Endothelial cell of umbilical vein (primary cell): ENCODE measurements at places on chromosomes 7 and 10. TPM values are rescaled to one million over a fixed set of nuclear protein-coding genes. Genes with fewer than 3 reads are reported as not detected.

DNA sequence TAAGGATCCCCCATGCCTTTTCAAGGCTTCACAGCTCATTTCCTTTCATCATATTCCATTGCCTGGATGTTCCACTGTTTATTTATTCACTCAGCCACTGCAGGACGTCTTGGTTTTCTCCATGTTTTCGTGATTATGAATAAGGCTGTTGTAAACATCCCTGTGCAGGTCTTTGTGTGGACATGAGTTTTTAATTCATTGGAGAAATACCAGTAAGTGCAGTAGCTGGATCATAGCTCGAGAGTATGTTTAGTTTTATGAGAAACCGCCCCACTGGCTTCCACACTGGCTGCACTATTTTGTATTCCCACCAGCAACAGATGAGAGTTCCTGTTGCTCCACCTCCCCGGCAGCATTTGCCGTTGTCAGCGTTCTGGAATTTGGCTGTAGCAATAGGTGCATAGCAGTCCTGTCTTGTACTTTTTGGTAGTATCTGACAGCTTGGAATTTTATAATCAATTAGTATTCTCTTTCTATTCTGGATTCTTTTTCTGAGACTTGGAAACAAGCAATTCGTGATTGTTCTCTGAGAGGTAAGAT lies 269.9 kb upstream of the PITRM1 start:
- DNase-seq = no peak

DNA sequence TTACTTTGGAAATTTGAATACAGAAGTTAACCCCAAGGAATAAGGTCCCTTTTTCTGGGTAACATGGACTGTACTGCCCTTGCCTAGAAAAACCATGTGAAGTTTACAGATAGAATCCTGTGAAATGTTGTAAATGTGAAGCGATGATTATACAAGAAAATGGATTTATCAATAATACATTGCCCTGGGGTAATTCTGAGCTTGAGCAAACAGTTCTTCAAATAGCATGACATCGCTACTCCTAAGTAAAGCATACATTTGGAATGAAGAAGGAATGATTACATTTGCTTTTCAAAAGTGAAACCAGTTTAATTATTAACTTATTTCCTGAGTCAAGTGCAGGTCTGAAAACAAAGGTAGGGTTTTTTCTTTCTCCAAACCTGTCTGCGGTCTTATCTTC lies 43.3 kb upstream of the FZD8 start:
- no peak for DNase-seq

The CALML3 gene
- not detected in 2 replicates for total RNA-seq

DNA sequence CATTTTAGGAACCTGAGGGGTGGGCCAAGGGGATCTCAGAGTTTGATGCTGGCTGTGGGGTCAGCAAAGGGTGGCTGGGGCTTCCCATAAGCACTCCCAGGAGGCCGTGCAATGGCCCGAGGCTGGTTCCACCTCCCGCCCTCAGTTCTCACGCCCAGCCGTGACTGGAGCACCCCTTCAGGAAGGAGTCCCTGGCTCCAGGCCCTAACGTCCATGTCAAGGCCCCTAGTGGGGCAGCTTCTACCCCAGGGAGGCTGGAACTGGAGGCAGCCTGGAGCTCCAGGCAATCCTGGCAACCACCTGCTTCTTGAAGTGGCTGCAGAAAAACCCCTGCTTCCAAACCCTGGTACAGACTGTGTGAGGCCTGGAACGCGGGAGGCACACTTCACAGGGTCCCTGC lies 165.5 kb downstream of the DIP2C start:
- no peak for DNase-seq

The EEF1AKMT2 gene
- total RNA-seq = 17.1 and 21.3 TPM in 2 replicates

- DNase-seq = peak; percentile 93
Measured at GRCh38 chr7:32891043-32891799, at the start of gene KBTBD2. KBTBD2 (minus strand) TSS chr7:32891760; CDS start chr7:32879604, 12,156 bp downstream.

- DNase-seq = no peak
Measured at GRCh38 chr10:102230861-102231356, 4.8 kb downstream of the ELOVL3 start.

GRCh38 chr10:35940141-35941041 lies 298.3 kb upstream of the FZD8 start:
- no peak for DNase-seq

- no peak for DNase-seq
Measured at GRCh38 chr7:18165166-18165565, 137.5 kb upstream of the PRPS1L1 start.

GRCh38 chr10:91010952-91011351 lies 90.1 kb upstream of the ANKRD1 start:
- DNase-seq = no peak

DNA sequence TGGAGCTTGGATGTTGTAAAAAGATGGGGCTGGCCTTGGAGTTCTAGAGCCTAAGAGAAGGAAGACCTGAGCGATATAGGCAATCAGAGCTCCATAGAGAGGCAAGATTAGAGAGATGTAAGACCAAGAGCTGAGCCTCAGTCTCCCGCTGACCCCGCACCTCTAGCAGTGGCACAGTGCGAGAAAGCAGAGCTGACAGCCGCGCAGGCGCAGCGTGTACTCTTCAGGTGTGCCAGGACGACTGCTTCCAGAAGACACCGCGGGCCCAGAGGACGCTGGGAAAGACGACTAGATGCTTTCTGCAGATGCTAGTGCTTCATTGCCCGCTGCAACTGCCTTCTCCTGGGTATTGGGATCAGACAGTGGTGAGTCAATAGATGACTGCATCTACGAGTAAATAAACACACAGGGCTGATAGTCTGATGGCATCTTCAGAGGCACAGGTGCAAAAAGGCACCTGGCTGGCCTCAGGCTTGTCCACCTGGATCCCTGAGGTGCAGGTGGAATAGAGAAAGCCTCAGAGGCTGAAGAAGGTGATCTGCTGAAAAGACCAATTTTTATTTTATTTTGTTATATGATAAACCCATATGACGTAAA lies 38.1 kb upstream of the CCDC6 start:
- DNase-seq = no peak

GRCh38 chr7:44981035-44981706 lies 2.4 kb upstream of the MYO1G start:
- no peak for DNase-seq

DNA sequence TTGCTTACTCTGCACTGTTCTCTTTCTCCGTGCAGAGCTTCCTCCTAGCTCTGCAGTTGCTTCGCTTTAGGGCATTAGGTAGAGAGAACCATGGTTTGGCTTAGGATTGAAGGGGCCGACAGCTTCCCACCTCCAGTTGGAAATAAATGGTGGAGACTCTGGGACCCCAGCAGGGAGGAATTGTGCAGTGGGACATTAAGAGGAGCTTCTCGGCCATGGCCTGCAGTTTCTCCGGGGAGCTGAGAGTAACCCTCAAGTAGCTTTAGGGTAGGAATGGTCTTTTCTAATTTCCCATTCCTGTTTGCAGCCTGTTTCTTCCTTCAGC lies 1.2 kb downstream of the SUFU start:
- no peak for DNase-seq

The VAX1 gene
- total RNA-seq = not detected in 2 replicates
